ENCODE measurements at places on chromosomes 6 and 20.

- H3K4me1 ChIP-seq, result no peaks in the 10 kb centered on the region
- H3K4me3 ChIP-seq, result no peak overlapping the region
- H3K36me3 ChIP-seq, result peaks cover 44% of the 10 kb centered on the region
- no peak overlapping the region for H3K27ac ChIP-seq
- DNase-seq, result no peak
These were observed 409.9 kb downstream of the LAMA2 start for GRCh38 chr6:129292836-129293235.

- H3K4me1 ChIP-seq, result no peaks in the 10 kb centered on the region
- DNase-seq, result no peak
- no peaks in the 10 kb centered on the region for H3K27me3 ChIP-seq
- H3K4me3 ChIP-seq, result no peak overlapping the region
- no peaks in the 10 kb centered on the region for H3K36me3 ChIP-seq
- peak overlapping the region; percentile 10 for H3K27ac ChIP-seq
These were observed 118.9 kb downstream of the BACH2 start for GRCh38 chr6:90177544-90178383.

- H3K27me3 ChIP-seq, result no peaks in the 10 kb centered on the region
- no peak overlapping the region for H3K27ac ChIP-seq
- no peaks in the 10 kb centered on the region for H3K36me3 ChIP-seq
- H3K4me3 ChIP-seq, result no peak overlapping the region
These were observed 15.1 kb upstream of the RBPJL start for GRCh38 chr20:45291526-45291925.

GRCh38 chr6:84977363-84977705 lies 212.9 kb upstream of the TBX18 start:
- H3K4me1 ChIP-seq, result no peaks in the 10 kb centered on the region
- H3K27me3 ChIP-seq, result no peaks in the 10 kb centered on the region
- H3K27ac ChIP-seq, result no peak overlapping the region
- no peak overlapping the region for H3K4me3 ChIP-seq

GRCh38 chr6:76861403-76861802 lies 601.9 kb downstream of the HTR1B start:
- no peaks in the 10 kb centered on the region for H3K36me3 ChIP-seq
- no peaks in the 10 kb centered on the region for H3K27me3 ChIP-seq
- H3K4me1 ChIP-seq, result no peaks in the 10 kb centered on the region
- no peak overlapping the region for H3K27ac ChIP-seq

DNA sequence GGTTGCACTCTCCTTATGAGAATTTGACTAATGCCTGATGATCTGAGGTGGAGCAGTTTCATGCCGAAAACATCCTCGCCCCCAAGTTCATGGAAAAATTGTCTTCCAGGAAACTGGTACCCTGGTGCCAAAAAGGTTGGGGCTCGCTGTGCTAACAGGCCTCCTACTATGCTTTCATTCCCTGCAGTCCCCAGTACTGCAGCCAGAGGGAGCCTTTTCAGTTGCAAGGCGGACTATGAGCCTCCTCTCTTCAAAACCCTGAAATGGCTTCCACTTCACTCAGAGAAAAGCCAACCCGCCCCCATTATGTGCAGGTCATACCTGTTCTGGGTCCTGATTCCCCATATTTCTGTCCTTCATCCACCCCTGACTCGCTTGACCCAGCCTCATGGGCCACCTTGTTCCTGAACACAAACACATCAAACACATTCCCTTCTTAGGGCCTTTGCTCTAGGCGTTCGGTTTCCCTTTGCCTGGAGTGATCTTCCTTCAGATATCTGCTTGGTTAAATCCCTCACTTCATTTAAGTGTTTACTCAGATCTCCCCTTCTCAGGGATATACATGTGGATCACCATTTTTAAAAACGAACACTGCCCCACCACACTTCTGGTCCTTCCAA lies 173.7 kb downstream of the PHACTR1 start:
- H3K4me1 ChIP-seq, result no peaks in the 10 kb centered on the region
- H3K36me3 ChIP-seq, result no peaks in the 10 kb centered on the region
- no peak overlapping the region for H3K4me3 ChIP-seq

DNA sequence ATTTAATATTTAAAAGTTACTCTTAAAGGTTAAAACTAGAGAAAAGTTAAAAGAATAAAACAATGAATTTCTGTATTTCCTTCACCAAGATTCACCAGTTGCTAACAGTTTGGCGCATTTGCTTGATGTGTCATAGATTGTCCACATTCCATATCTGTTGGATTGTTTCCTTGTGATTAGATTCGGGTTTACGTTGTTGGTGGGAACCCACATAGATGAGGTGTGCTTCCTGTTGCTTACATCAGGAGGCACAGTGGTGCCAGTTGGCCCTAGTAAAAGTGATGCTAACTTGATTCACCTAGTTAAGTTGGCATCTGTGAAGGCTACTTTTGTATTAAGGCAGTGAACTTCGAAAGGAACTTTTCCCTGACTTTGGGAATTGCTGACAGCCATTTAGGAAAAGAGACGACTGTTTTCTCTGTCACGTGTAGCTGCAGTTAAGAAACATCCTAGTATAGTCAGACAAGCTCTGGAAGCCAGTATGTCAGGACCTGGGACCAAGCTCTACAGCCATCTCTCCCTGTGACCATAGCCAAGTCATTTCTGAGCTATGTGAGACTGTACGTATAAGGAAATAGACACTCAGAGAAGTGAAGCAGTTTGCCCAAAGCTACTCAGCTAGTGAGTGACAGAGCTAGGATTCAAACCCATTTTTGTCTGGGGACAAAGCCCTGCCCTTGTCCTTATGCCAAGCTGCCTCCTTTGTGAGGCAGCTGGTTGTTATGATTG lies 49.0 kb downstream of the PPARD start:
- H3K36me3 ChIP-seq, result no peaks in the 10 kb centered on the region
- no peak overlapping the region for H3K27ac ChIP-seq
- no peaks in the 10 kb centered on the region for H3K27me3 ChIP-seq
- no peak overlapping the region for H3K4me3 ChIP-seq
- no peak for DNase-seq

- no peak overlapping the region for H3K4me3 ChIP-seq
- no peaks in the 10 kb centered on the region for H3K27me3 ChIP-seq
- no peak overlapping the region for H3K27ac ChIP-seq
- no peaks in the 10 kb centered on the region for H3K36me3 ChIP-seq
- no peak for DNase-seq
These were observed 169.7 kb downstream of the ATXN1 start for GRCh38 chr6:16591396-16592222.

GRCh38 chr6:106146852-106147351 lies 60.8 kb downstream of the PRDM1 start:
- H3K27ac ChIP-seq, result no peak overlapping the region
- no peaks in the 10 kb centered on the region for H3K36me3 ChIP-seq
- no peak for DNase-seq

GRCh38 chr6:109178921-109179320 lies 83.6 kb downstream of the CEP57L1 start:
- H3K36me3 ChIP-seq, result no peaks in the 10 kb centered on the region
- H3K4me3 ChIP-seq, result no peak overlapping the region
- H3K27ac ChIP-seq, result no peak overlapping the region
- H3K4me1 ChIP-seq, result no peaks in the 10 kb centered on the region
